ENCODE measurements at places on chromosomes 6 and 20.

DNA sequence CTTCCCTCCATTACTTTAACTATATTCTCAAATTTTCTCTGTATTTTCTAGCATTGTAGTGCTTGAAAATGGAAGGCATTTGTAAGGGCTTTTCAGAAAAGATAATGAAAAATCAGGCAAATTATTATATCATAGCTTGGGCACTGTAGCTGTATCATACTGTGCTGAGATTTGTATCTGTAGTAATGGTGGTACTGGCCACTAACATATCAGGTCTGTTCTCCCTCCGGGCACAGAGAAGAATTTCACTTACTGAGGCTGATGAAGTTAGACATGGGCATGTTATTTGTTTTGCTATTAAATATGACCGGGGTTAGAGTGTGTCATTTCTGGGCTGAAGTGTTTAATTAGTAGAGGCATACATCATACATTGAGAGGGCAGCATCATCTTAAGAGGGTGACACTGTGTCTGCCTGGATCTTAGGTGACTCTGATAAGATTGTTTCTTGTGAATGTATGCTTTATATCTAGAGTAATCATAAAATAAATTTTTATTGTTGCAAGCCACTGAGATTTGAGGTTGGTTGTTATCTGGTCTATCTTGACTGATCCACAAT is 1395.9 kb downstream of the EPHA7 start:
- DNase-seq: no peak

DNA sequence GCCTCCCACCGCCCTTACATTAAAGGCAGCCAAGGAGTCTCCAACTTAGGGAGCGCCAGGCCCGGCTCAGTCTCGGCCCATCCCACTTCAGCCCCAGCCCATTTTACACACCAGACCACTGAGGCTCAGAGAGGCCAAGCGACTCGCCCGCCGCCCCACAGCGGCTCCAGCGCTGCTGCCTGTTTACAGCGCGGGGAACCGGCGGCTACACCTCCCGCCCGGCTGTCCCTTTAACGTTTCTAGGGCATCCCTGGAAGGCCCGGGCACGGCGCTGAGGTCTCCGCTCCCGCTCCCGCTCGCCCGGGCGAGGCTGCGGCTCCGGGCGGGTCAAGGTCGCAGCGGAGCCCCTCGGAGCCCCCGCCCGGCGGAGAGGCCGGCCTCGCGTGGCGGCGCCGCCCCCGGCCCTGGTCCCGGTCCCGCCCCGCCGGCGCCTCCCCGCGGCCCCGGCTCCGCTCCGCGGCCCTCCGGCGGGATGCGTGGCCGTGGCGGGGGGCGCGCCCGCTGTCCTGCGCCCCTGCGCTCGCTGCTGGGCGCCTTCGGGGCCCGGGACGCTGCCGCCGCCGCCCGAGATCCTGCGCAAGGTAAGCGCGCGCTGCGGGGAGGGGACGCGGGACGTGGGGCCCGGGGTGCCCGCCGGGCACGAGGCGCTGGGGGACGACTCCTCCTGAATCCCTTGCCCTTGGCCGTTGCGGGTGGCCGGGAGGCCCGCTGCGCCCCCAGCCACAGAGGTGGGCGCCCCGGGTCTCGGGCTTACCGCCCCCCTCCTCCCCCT is 27.1 kb upstream of the PHACTR3 start:
- no peak for DNase-seq

- no peak for DNase-seq
These were observed 8.6 kb upstream of the ASIP start for GRCh38 chr20:34232494-34233087.

GRCh38 chr6:2914318-2914660 is 11.2 kb upstream of the SERPINB9 start:
- no peak for DNase-seq

- no peak for DNase-seq
These were observed 174.6 kb downstream of the UBE3D start for GRCh38 chr6:82891076-82891475.

- no peak for DNase-seq
These were observed 5.6 kb downstream of the PPP1R16B start for GRCh38 chr20:38810926-38811630.

Measured in A673 (cell line).